ENCODE measurements at places on chromosomes 7 and 10.

GRCh38 chr10:99123851-99124250 lies 111.8 kb downstream of the HPSE2 start:
- DNase-seq, result no peak

- DNase-seq, result no peak
Observed at GRCh38 chr7:134367956-134368749, 51.4 kb upstream of the SLC35B4 start.

GRCh38 chr10:44966129-44966815 lies 6.7 kb downstream of the RASSF4 start:
- DNase-seq, result no peak

DNA sequence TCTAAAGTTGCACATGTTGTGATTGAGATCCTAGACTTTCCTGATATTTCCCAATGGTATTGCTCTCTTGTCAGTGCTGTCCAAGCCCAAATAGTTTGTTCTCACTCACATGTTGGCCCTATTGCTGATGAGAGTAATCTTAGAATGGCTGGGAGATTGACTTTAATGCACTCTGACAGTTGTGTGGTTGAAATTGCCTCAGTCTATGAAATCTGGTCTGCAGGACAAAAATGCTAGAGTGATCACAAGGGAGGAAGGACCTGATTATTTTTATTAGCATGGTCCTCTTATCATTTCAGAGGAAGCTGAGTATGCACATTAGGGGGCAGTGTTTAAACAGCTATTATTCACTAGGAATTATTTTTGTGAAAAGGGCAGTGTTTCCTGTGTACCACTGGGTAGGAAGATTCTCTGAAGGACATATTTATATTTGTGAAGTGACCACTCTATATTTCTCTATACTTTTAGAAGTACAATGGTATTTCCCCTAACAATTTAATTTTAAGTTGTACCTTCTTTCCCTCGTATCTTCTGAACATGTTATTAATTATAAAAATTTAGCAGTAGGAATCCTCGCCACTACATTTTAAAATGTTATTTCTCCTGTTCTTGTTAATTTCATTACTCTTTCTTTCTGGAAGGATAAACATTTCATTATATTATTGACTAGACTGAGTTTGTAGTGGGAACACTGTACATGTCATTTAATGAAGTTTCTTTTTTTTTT lies 64.4 kb downstream of the SUGCT start:
- DNase-seq, result no peak

GRCh38 chr10:132534391-132535064 lies 3.1 kb upstream of the INPP5A start:
- no peak for DNase-seq

DNA sequence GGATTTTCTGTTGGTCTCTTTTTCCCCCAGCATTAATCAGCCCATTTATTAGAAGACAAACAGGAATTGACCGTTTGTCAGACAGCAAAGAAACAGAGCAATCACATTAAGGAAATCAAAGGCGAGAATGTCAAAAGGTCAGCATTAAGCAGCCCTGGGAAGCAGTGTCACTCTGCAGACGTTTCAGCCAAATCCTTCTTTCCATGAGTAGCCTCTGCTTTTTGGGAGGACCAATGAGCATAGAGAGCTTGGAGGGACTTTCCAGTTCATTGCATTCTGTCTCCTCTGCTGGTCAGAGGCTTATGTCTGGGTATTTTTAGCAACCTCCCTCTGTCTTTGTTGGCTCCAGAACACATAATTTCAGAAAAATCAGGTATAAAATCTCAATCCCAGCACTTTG lies 481.4 kb downstream of the GALNT17 start:
- no peak for DNase-seq
